Activated naive CD8-positive, alpha-beta T cell treated with anti-CD3 and anti-CD28 coated beads, Interleukin-2, amount 10 ng/mL, durations not matched to agents 7 days and 5 days (primary cell): ENCODE measurements at places on chromosomes 6 and 20. TPM values are rescaled to one million over a fixed set of nuclear protein-coding genes. Genes with fewer than 3 reads are reported as not detected.

The KAT14 gene
- total RNA-seq, result 18.0 TPM

The RFX6 gene
- not detected for total RNA-seq

The ENPP1 gene
- total RNA-seq, result not detected

The GINS1 gene
- total RNA-seq, result 23.7 TPM

The MSH5 gene
- total RNA-seq, result 59.2 TPM

The TMEM30A gene
- 51.5 TPM for total RNA-seq

- H3K27ac ChIP-seq, result no peak overlapping the region
- H3K36me3 ChIP-seq, result peaks cover 15% of the 10 kb centered on the region
- DNase-seq, result no peak
- H3K4me3 ChIP-seq, result no peak overlapping the region
- no peaks in the 10 kb centered on the region for H3K27me3 ChIP-seq
These were observed 63.0 kb downstream of the EZR start for GRCh38 chr6:158756126-158756525.

DNA sequence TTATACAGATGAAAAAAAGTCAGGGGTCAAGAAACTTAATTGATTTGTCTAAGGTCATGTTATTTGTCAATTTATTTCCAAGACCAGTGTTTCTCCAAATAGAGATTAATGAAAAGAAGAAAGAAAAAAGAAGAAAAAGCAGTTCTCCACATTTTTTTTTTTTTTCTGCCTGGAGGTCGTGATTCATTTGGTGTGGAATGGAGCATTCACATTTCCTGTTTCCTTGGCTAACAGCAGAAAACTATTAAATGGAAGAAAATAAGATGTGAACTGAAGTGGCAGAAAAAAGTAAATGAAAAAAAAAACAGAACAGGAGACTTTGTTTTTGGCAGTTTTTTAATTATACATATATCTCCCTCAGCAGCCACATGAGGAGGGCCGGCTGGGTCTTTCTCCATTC is 470.8 kb upstream of the ZNF337 start:
- no peak overlapping the region for H3K4me3 ChIP-seq
- no peak overlapping the region for H3K27ac ChIP-seq
- no peak for DNase-seq
- H3K4me1 ChIP-seq, result no peaks in the 10 kb centered on the region
- H3K27me3 ChIP-seq, result peaks cover 5% of the 10 kb centered on the region
- no peaks in the 10 kb centered on the region for H3K36me3 ChIP-seq

DNA sequence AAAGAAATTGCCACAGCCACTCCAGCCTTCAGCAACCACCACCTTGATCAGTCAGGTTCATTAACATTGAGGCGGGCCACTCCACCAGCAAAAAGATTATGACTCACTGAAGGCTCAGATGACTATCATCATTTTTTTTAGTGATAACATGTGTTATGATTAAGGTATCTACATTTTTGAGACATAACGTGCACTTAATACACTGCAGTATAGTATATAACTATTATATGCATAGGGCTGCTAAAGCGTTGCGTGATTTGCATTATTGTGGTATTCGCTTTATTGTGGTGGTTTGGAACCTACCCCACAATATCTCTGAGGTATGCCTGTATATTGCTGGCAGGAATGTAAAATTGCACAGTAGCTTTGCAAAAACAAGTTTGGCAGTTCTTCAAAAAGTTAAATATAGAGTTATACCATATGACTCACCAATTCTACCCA is 6.8 kb upstream of the RIPK1 start:
- no peaks in the 10 kb centered on the region for H3K36me3 ChIP-seq
- no peak overlapping the region for H3K4me3 ChIP-seq
- H3K27ac ChIP-seq, result no peak overlapping the region

GRCh38 chr6:2149361-2150006 is 95.9 kb downstream of the GMDS start:
- H3K27me3 ChIP-seq, result peaks cover 2% of the 10 kb centered on the region
- no peaks in the 10 kb centered on the region for H3K4me1 ChIP-seq
- peaks cover 2% of the 10 kb centered on the region for H3K36me3 ChIP-seq
- DNase-seq, result no peak

DNA sequence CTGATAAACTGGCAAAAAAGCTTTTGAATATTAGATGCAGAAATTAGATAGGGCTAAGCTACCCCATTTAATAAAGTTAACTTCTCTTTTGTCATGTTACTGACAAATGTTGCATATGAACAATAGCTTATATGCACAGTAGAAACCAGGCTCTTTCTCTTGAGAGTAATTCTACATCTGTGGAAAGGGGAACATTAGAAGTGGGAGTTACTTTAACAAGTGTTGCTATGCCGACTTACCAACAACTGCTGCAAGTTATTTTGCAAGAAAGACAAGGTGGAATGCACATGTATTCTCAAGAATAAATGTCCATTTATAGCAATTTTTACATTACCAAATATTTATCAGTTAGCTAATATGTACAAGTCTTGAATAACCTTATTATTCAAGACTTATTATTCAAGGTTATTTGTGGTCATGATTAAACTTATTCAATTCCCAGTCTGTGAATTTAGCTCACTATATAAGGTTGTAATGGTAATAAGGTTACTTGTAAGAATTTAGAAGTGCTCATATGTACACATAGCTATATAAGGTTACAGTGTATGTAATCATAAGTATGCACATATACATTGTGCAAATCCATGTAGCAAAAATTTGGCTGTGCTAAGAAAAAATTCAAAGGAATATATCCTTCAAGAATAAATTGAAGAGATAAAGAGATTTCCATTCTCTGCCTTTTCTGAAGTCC is 38.3 kb downstream of the ADGRG6 start:
- H3K4me1 ChIP-seq, result peaks cover 2% of the 10 kb centered on the region
- DNase-seq, result no peak
- H3K27ac ChIP-seq, result no peak overlapping the region
- H3K4me3 ChIP-seq, result no peak overlapping the region
- H3K36me3 ChIP-seq, result no peaks in the 10 kb centered on the region

DNA sequence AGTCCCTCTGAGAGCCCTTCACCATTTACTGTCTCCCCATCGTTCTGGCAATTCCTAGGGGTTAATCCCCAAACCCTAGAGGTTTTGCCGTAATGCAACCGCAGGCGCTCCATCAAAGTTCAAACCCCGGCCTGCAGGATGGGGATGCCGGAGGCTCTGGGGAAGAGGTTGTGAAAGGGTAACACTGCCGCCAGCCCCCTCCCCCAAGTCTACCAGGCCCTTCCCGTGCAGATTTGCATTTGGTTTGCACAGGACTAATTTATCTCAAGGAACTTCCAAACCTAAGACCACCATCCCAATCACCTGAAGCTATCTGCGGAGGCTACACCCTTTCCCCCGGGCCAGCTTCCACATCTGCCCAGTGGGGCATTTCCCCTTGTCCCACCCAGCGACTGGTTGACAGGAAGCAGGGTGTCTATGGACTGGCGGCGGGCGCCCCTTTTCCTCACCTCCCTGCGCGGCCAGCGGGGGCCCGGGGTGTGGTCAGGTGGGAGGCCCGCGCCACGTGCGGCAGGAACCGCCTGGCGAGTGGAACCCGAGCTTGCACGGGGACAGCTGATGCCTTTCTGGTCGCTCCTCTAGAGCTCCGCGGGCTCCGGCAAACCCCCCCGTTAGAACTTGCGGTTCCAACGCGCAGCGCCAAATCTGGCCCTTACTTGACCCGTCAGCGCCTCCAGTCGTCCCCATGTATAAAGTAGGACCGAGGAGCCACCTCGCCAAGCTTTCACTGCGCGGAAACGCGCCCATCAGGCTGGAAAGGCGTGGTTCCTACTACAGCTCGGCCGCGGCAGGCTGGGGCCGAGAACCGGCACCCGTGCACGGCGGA is 9.4 kb upstream of the SLC4A11 start:
- DNase-seq, result peak; percentile 48
- peaks cover 41% of the 10 kb centered on the region for H3K27me3 ChIP-seq
- H3K4me3 ChIP-seq, result peak overlapping the region; percentile 54
- peaks cover 3% of the 10 kb centered on the region for H3K4me1 ChIP-seq
- no peaks in the 10 kb centered on the region for H3K36me3 ChIP-seq
- no peak overlapping the region for H3K27ac ChIP-seq

GRCh38 chr20:62668441-62669027 is 26.2 kb downstream of the SLCO4A1 start:
- peaks cover 8% of the 10 kb centered on the region for H3K4me1 ChIP-seq
- H3K36me3 ChIP-seq, result peaks cover 20% of the 10 kb centered on the region
- no peaks in the 10 kb centered on the region for H3K27me3 ChIP-seq
- no peak for DNase-seq
- no peak overlapping the region for H3K4me3 ChIP-seq

DNA sequence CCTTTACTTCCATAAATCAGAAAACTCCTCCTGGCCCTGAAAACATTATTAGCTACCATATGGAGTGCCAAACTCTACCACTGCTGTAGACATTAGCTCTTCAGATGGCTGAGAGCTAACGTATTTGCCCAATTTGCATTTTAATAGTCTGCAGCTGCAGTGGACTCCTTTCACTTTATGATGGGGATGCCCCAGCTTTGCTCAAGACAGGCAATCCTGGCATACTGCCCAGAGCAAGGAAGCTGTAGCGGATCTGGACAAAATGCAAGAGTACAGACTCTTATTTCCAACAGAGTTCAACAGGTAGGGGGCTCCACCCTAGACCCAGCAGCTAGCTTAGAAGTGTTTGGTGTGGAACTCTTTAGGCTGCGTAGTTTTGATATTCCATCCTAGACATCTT is 246.7 kb downstream of the FOXC1 start:
- H3K4me3 ChIP-seq, result no peak overlapping the region
- H3K36me3 ChIP-seq, result peaks cover 2% of the 10 kb centered on the region
- no peaks in the 10 kb centered on the region for H3K27me3 ChIP-seq
- DNase-seq, result no peak
- no peak overlapping the region for H3K27ac ChIP-seq
- peaks cover 1% of the 10 kb centered on the region for H3K4me1 ChIP-seq

GRCh38 chr6:166906376-166907044 is 49.8 kb downstream of the RNASET2 start:
- peaks cover 26% of the 10 kb centered on the region for H3K4me1 ChIP-seq
- H3K36me3 ChIP-seq, result peaks cover 4% of the 10 kb centered on the region
- H3K27me3 ChIP-seq, result no peaks in the 10 kb centered on the region
- H3K27ac ChIP-seq, result peak overlapping the region; percentile 84
- DNase-seq, result no peak
- no peak overlapping the region for H3K4me3 ChIP-seq
